Activated naive CD8-positive, alpha-beta T cell treated with anti-CD3 and anti-CD28 coated beads, Interleukin-2, amount 50 U/mL, for 16 hours (primary cell): ENCODE measurements at places on chromosomes 7 and 10.
A peak's percentile ranks its signal among the peaks of the same experiment; 100 is the strongest.

DNA sequence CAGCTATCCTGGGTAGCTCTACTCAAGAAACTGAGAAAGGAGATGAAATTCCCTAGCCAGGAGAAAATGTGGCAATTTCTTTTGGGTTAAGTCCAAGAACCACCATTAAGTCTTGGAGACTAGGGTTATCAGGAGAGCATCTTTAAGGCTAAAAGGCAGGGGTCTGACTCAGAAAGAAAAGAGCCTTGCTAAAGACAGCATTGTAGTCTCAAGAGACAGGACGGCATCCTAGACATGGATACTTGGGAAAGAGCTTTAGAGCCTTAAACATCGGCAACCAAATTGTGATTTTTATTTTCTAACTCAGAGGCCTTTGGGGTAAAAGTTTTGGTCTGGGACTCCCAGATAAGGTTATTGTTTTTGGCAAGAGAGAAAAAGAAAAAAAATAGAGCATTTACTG, 83.1 kb downstream of the FAS start:
- DNase-seq: no peak

- DNase-seq: no peak
Measured at GRCh38 chr7:47442605-47442865, 139.4 kb downstream of the TNS3 start.

DNA sequence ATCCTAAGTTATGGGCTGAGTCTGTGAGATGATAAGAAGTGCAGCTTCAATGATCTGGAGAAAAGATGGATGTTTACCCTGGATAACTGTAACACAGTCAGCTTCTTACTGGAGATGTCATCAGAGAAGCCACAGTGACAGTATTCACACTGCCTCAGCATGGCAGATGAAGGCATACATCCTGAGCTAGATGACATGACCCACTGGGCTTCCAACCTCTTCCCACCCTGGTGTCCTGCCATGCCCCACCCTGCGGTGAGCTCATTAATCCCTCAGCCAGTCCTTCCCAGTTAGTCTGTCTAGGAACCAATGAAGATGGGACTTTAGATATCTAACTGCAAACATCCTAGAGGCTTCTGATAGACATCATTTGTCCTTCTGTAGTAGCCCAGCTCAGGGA, 213.8 kb downstream of the TAX1BP1 start:
- DNase-seq: no peak

DNA sequence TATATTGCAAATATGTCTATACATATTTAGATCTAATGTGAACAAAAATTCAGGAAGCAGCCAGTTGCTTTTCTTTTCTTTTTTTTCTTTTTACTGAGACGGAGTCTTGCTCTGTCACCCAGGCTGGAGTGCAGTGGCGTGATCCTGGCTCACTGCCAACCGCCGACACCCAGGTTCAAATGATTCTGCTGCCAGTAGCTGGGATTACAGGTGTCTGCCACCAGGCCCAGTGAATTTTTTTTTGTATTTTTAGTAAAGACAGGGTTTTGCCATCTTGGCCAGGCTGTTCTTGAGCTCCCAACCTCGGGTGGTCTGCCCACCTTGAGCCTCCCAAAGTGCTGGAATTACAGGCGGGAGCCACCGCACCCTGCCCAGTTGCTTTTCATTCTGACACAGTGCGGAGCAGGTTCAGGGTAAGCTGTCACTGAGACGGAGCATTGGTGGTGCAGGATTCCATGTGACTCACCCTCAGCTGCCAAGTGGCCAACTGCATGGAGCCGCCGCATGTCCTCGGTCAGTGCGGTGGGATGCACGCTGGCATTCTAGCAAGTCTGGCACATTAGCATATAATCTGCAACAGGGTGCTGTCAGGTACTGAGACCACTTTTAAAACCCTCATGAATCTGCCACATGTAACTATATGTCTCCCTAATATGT, 362.7 kb downstream of the DNAJB6 start:
- no peak for DNase-seq

DNA sequence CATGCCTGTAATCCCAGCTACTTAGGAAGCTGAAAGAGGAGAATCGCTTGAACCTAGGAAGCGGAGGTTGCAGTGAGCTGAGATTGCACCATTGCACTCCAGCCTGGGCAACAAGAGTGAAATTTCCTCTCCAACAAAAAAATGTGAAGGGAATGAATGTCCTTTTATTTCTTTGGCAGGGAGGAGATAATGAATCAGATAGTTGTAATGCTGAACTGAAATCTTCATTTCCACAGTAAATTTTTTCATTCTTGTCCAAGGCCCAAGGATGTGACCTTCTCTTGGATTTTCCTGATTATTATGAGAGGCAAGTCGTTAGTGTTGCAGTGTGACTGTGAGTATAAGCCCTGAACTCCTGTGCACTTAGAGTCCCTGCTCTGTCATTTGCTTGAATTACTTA, 13.6 kb downstream of the STAMBPL1 start:
- no peak for DNase-seq

DNA sequence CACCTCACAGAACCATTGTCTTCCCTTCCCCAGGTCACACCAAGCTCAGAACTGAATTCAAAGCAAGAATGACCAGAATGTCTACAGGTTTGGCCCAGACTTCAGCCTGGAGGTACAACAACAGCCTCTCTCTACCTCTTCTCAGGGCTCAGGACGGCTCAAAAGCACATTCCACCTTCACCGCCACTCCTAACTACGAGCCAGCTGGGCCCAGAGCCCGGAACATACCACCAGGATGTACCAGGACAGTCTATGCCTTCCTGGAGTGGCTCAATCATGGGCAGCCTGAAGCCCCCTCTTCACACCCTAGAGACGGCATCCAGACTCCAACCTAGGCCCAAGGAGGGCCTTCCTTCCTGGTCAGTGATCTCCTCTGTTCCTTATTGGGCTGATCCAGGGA, 41.6 kb downstream of the ANXA8 start:
- no peak for DNase-seq

- no peak for DNase-seq
Measured at GRCh38 chr7:147859486-147859885, 731.1 kb upstream of the C7orf33 start.

DNA sequence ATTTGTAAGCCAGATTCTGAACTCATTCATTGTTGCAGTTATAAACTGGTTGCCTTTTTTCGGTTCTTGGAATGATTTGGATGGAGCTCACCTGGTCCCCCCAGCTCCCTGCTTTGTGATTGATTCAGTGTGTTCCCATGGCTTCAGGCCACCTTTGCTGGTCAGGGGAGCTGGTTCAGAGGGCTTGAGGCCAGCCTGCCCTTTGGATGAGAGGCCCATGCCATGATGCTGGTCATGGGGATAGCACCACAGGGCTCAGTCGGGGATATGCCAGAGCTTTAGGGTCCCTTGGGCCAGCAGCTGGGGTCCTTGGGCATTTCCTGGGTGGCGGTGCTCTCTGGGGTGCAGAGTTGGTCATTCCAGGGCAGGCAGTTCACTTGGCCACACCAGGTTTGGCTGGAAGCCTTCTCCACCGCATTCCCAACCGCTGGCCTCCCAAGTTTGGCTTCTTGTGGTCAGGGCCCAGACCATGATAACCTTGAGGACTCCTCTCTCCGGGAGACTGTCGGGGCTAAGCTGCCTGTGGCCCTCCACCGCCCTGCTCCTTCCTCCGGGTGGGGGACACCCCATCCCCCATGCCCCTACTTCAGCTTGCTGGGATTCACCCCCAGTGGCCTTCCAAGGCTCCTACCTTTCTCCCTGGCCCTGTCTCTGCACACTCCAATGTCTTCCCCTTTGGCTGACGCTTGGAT, 65.1 kb downstream of the MGMT start:
- DNase-seq: no peak

DNA sequence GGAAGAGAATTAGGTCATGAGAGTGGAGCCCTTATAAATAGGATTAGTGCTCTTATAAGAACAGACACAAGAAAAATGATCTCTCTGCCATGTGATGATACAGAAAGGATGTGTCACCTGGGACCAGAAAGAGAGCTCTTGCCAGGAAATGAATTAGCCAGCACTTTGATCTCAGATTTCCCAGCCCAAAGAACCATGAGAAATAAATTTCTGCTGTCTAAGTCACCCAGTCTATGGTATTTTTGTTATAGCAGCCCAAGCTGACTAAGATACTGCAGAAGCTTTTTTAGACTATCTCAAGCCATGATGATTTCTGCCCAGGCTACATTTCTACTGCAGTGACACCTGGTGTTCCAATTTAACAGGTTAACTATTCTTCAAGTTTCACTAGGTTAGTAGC, 84.8 kb downstream of the RSU1 start:
- no peak for DNase-seq

GRCh38 chr7:11931307-11931706, 99.3 kb upstream of the THSD7A start:
- no peak for DNase-seq

- no peak for DNase-seq
Measured at GRCh38 chr7:128988372-128988771, 50.6 kb downstream of the IRF5 start.

DNA sequence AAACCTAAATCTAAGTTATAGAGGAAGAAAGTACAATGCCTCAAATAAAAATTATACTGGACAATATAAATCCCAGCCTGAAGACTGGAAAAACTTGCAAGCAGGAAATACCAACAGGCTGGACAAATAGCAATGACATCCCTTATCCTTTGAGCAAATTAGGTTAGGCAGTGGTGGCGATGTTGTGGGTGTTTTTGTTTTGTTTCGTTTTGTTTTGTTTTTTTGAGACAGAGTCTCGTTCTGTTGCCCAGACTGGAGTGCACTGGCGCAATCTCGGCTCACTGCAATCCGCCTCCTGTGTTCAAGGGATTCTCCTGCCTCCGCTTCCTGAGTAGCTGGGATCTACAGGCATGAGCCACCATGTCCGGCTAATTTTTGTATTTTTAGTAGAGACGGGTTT, 57.3 kb upstream of the TES start:
- no peak for DNase-seq

- DNase-seq: peak; percentile 46
Measured at GRCh38 chr10:6201516-6201975, 1.2 kb upstream of the PFKFB3 start.

DNA sequence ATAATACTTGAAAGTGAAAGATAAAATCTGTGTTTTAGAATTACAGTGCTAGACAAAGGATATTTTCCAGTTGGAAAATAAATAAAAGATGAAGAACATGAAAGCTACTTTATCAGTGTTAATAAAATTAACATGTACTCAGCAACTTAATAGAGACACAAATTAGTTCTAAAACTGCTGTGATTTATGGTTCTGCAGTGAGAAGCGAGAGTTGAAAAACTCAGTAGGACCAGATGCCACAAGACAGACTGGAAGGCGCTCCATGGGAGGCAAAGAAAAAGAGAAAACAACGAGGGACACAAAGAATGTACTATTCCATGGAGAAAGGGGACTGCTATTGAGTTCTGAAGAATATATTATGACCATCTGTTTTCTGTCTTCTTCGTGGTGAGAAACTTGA, 590.4 kb downstream of the PHTF2 start:
- no peak for DNase-seq

DNA sequence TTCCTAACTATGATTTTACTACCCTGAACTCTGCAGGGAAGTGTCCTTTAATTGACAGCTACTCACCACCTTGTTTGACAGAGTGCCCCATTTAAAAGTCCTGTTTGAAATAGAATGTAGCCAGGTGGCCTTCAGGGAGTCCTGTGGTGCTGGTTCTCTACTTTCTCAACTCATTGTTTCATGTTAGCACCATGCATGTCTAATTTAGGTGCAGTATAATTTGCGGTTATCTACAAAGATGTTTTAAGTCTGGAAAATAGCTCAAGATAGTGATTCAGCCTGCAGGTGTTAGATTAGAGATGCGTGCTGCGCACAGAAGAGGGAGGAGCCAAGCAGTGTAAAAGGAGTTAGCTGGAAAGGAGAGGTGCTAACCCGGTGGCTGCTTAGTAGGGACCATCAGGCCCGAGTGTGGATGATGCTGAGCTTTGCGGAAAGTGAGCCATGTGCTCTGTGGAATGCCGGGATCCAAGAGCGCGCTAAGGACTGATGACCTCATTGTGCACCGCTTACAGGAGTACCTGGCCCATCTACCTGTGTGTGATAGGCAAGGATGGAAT, 1.2 kb downstream of the CCM2 start:
- DNase-seq: peak; percentile 39

DNA sequence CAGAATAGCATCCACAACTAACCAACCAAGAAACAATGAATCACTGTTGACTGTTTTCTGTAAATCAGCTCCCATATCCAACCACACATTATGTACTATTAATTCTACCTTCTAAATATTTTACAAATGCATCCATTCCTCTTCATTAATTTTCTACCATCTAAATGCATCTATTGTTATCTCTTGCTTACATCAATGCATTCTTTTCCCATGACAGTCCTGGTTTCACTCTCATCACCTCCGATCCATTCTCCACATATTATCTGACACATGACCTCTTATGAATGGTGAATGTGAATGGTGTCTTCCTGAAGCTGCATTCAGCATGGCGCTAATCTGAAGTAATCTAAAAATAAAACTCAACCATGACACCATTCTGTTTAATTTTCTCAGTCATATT, 153.8 kb upstream of the CALCR start:
- DNase-seq: no peak

DNA sequence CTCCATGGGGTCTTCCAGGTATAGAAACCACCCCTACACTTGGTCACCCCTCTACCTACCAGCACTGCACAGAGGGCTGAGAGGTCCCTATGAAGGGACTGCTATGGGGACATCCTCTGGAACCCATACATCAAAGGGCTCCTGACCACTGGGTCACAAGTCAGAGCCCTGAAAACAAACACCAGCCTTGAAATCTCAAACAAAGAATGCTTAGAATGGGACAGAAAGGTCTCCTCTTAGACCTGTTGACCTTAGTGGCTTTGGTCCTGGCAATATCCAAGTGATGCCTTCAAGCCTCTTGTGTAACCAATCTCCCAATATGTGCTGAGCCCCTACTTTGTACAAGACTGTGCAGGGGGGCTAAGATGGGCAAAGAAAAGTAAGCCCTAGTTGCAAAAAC, 34.6 kb upstream of the DLX6 start:
- no peak for DNase-seq

GRCh38 chr10:7038416-7038815, 372.4 kb downstream of the SFMBT2 start:
- no peak for DNase-seq

GRCh38 chr7:78465894-78466293, 667.3 kb downstream of the PHTF2 start:
- no peak for DNase-seq

GRCh38 chr10:86149257-86149656, 217.3 kb downstream of the GRID1 start:
- no peak for DNase-seq

DNA sequence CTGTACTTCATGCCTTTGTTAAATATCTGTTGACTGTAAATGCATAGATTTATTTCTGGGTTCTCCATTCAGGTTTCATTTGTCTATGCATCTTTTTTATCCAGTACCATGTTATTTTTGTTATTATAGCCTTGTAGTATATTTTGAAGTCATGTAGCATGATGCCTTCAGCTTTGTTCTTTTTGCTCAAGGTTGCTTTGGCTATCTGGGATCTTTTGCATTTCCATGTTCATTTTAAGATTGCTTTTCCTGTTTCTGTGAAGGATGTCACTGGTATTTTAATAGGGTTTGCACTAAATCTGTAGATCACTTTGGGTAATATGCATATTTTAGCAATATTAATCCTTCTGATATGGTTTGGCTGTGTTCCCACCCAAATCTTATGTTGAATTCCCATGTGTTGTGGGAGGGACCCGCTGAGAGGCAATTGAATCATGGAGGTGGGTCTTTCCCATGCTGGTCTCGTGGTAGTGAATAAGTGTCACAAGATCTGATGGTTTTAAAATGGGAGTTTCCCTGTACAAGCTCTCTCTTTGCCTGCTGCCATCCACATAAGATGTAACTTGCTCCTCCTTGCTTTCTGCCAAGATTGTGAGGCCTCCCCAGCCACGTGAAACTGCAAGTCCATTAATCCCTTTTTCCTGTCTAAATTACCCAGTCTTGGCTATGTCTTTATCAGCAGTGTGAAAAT, 302.8 kb upstream of the SEMA3C start:
- no peak for DNase-seq
